ENCODE measurements at places on chromosomes 6 and 20. TPM values are rescaled to one million over a fixed set of nuclear protein-coding genes. Genes with fewer than 3 reads are reported as not detected.

The GJA1 gene
- polyA plus RNA-seq, result 121 TPM

The FRK gene
- 4.4 TPM for polyA plus RNA-seq

- DNase-seq, result no peak
Measured at GRCh38 chr20:49901588-49901987, 13.7 kb downstream of the SPATA2 start.

DNA sequence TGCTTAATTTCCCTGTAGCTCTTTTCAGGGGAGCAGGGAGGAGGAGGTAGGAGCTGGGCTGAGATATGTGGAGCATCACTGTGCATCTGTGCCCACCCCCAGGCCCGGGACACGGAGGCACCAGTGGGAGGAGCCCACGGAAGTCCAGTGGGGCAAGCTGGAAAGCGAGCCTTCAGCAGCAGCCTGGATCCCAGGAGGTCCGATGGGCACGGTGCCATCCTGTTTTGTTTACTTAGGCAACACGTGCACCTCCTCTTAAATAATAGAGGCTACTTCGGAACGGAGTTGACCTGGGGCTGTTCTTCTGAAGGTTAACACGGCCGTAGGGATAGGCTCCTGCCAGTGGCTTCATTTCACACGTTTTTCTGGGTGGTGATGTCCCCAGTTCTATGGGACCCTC is 51.6 kb downstream of the CDH4 start:
- DNase-seq, result peak; percentile 4

- no peak for DNase-seq
Measured at GRCh38 chr6:37435816-37436215, 2.8 kb downstream of the CMTR1 start.

- DNase-seq, result no peak
Measured at GRCh38 chr6:53115741-53116140, 32.9 kb downstream of the GCM1 start.

GRCh38 chr6:33202799-33203198 is 1.7 kb upstream of the HSD17B8 start:
- no peak for DNase-seq

- no peak for DNase-seq
Measured at GRCh38 chr6:55320696-55321086, 6.6 kb upstream of the GFRAL start.

DNA sequence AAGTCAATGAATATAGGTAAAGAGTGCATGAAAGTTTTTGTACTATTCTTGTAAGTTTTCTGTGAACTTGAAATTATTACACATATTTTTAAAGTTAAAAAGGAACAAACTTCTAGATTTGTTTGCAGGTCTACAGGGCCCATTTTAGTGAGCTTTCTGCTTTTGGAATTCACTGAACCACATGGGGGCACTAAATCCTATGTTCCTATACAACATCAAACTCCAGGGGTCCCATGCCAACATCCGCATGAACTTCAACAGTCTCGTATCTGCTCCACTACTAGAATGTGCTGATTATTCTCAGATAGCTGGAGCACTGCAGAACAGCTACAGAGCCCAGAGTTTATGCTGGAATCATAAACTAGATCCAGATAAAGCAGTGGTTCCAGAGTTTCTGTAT is 347.9 kb upstream of the SPTLC3 start:
- DNase-seq, result no peak
